ENCODE measurements at places on chromosomes 4 and X. TPM values are rescaled to one million over a fixed set of nuclear protein-coding genes. Genes with fewer than 3 reads are reported as not detected.

DNA sequence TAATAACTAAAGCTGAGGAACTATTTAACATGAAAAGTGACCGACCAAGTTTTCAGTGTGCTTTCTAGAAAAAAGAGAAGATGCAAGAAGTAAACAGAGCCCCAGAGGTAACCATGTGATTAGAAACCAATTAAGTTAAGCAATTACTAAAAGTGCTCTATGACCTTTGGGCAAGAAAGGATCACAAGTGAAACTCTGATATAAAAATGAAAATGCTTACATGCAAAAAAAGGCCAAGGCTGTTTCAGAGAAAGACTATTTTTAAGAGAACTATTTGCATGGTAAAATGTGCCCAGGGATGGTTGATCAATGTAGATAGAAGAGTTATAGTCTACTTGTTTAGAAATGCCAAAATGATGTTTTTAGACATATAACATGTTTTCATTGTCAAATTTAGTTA is 22.0 kb downstream of the KLHL15 start:
- H3K36me3 ChIP-seq, result no peaks in the 10 kb centered on the region
- no peak for DNase-seq
- no peaks in the 10 kb centered on the region for H3K4me1 ChIP-seq
- H3K27me3 ChIP-seq, result no peaks in the 10 kb centered on the region
- no peak overlapping the region for H3K27ac ChIP-seq

DNA sequence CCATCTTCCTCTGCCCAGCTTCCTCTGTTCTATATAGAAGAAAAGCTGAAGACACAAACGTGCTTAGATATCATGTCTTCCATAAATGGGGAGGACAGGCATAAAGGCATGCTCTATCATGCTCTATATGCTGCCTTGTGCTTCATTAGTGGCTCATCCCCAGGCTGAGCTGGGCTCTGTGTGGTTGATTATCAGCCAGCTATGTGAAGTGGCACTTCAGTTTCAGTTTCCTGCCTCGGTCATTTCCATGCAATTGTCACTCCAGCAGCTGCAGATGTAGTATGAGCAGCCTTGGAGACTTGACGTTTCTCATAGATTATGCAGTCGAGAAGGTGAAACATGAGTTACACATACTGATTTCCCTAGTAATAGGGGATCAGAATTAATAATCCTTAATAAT is 106.2 kb downstream of the SYTL5 start:
- H3K27ac ChIP-seq, result no peak overlapping the region
- H3K4me3 ChIP-seq, result no peak overlapping the region
- no peaks in the 10 kb centered on the region for H3K4me1 ChIP-seq
- DNase-seq, result no peak

- peaks cover 8% of the 10 kb centered on the region for H3K4me1 ChIP-seq
- peak overlapping the region; percentile 80 for H3K4me3 ChIP-seq
- peak overlapping the region; percentile 93 for H3K27ac ChIP-seq
Observed at GRCh38 chr4:148444296-148445070, 2.3 kb upstream of the NR3C2 start.

GRCh38 chrX:119503484-119503861 is 35.2 kb downstream of the SLC25A5 start:
- no peaks in the 10 kb centered on the region for H3K27me3 ChIP-seq
- no peak overlapping the region for H3K4me3 ChIP-seq
- peak; percentile 47 for DNase-seq
- H3K36me3 ChIP-seq, result no peaks in the 10 kb centered on the region

DNA sequence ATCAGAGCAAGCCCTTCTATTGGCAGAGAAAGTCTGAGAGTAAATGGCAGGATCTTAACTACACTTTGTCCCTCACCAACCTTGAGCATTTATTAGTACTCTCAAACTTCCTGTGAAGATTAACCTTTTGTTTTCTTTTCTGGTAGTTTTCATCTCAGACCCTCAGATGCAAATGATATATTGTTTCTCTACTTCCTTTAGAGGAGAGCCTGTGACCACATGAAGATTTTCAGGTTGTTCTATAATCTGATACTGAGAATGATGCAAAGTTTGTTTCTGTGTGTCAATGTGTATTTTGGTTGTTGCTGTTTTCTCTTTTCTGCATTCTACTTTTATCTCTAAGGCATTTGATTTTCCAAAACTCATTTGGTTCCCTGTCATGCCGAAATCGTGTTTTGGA is 165.8 kb upstream of the CYSLTR1 start:
- H3K27me3 ChIP-seq, result no peaks in the 10 kb centered on the region
- no peaks in the 10 kb centered on the region for H3K36me3 ChIP-seq
- no peaks in the 10 kb centered on the region for H3K4me1 ChIP-seq
- no peak for DNase-seq

RTL3 gene
- not detected for total RNA-seq

DNA sequence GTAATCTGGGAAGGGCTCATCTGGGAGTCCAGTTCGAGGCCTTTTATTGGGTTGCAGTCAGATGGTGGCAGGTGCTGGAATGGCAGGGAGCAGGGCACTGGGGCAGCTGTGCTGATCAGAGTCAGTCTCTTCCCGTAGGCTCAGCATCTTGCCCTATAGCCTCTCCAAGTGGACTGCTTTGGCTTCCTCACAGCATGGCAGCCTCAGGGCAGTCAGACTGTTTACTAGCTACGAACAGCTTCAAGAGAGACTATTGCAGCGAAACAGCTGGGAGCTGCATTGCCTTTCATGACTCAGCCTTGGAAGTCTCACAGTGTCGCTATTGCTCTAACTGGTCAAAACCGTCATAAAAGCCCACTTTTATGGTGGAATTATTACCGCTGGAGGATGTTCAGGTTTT is 26.8 kb upstream of the DUSP21 start:
- H3K36me3 ChIP-seq, result no peaks in the 10 kb centered on the region
- no peaks in the 10 kb centered on the region for H3K4me1 ChIP-seq
- no peaks in the 10 kb centered on the region for H3K27me3 ChIP-seq
- H3K27ac ChIP-seq, result no peak overlapping the region

DNA sequence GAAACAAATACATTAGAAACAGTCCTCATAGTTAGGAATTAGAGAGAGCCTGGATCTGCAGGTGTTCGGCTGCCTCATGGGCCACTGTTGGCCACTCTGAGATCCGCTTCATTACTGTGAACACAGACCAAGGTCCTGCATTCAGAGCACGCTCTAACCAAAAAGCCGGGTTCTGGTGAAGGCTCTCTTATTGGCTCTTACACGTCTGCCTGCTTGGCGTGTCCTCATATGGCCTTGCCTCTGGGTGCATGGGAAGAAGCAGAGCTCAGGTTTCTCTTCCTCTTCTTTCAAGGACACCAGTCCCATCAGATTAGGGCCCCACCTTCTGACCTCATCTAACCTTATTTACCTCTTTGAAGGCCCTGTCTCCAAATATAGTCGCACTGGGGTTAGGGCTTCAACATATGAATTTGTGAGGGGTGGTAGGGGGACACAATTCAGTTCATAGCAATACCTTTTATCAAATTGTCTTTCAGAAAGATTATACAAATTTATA is 37.1 kb upstream of the ELF2 start:
- H3K27me3 ChIP-seq, result no peaks in the 10 kb centered on the region
- no peak overlapping the region for H3K27ac ChIP-seq
- H3K36me3 ChIP-seq, result no peaks in the 10 kb centered on the region
- no peak overlapping the region for H3K4me3 ChIP-seq
- H3K4me1 ChIP-seq, result peaks cover 3% of the 10 kb centered on the region
- peak; percentile 46 for DNase-seq

- H3K4me3 ChIP-seq, result no peak overlapping the region
- no peak overlapping the region for H3K27ac ChIP-seq
- H3K27me3 ChIP-seq, result no peaks in the 10 kb centered on the region
- H3K36me3 ChIP-seq, result no peaks in the 10 kb centered on the region
- no peak for DNase-seq
- no peaks in the 10 kb centered on the region for H3K4me1 ChIP-seq
Observed at GRCh38 chr4:86720508-86721068, 126.5 kb downstream of the PTPN13 start.

DNA sequence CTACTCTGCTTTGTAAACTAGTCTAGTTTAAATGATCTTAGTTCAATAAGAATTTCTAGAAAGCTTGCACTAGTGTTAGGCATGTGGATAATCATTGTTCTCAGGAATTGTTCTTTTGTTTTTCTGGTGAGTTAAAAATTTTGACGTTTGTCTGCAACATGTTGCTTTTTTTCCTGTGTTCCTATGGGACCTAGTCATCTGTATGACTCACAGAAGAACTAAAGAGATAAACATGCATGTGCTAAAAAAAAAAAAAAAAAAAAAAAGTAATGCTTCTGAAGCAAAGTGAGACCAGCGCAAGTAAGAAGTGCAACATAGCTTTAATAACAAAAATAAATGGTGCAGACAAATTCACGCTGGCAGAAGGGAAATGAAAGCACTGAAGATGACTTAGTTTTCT is 471.2 kb downstream of the IQCM start:
- no peaks in the 10 kb centered on the region for H3K36me3 ChIP-seq
- no peaks in the 10 kb centered on the region for H3K27me3 ChIP-seq
- no peak overlapping the region for H3K4me3 ChIP-seq
- no peak overlapping the region for H3K27ac ChIP-seq
- no peaks in the 10 kb centered on the region for H3K4me1 ChIP-seq

DNA sequence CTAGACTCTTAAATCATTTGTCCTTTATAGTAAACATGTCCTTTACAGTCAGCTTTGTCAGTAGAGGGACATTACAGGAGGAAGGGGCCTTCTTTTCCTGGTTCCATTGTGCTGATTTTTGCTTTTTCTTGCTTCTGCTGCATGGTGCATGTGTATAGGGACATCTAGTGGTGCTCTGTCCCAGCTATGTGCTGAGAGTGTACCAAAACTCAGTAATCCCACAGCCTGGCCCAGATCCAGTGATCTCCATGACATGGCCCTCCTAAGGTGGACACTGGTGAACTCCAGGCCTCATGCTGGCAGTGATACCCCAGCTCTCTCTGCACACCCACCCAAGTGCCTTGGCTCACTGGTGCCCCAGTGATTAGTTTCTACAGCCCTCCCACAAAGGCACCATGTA is 45.2 kb downstream of the MAGEB17 start:
- no peaks in the 10 kb centered on the region for H3K27me3 ChIP-seq
- H3K27ac ChIP-seq, result no peak overlapping the region
- no peak overlapping the region for H3K4me3 ChIP-seq
- H3K36me3 ChIP-seq, result no peaks in the 10 kb centered on the region
- no peaks in the 10 kb centered on the region for H3K4me1 ChIP-seq

GYG2 gene
- total RNA-seq, result 6.8 TPM

DNA sequence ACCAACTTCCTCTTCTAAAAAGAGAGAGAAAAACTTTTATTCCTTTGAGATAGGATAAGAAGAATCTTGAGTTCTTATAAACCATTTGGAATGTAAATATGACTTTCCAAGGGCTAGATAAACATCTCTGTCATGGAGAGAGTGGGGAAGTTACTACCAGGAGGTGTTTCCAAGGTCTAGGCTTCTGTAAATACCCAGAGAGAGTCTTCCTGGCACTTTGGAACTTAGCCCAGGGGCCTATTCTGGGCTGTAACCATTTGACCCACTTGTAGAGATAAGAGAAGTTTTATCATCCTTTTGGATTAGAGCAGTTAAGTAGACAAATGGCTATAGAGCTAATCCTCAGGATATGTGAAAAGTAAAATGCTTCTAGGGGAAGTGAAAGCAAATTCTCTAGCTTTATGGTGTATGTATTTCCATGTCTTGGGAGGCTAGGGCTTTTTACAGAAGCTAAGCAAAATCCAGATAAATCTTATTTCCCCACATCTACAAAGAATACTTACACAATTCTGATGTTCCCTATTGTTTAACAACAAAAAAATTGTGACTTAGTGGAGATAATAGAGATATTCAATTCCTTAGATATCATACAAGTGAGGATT is 51.1 kb downstream of the MCUB start:
- H3K4me1 ChIP-seq, result no peaks in the 10 kb centered on the region
- H3K27me3 ChIP-seq, result no peaks in the 10 kb centered on the region
- no peak for DNase-seq
- H3K27ac ChIP-seq, result no peak overlapping the region
- H3K36me3 ChIP-seq, result no peaks in the 10 kb centered on the region

FAM149A gene
- total RNA-seq, result 17.8 TPM

ARHGAP36 gene
- total RNA-seq, result not detected

DNA sequence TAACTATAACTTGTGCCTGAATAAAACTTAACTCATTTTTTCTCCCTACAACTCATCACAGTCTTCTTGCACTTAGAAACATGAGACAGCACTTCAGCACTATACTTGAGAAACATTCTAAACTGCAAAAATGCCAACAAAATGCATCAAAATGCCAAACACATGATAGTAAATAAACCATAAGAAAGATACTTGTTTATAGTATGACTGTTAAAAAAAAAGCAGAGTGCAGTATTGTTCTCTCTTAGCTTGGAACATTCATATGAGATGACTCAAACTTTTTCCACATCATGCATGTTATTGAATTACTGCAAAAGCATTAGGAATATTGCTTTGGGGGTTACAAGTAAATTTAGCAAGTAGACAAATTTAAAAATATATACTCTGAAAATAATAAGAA is 135.7 kb upstream of the ANXA10 start:
- H3K27me3 ChIP-seq, result no peaks in the 10 kb centered on the region
- no peak for DNase-seq
- no peak overlapping the region for H3K27ac ChIP-seq
- no peak overlapping the region for H3K4me3 ChIP-seq

CASP6 gene
- 41.8 TPM for total RNA-seq

All from transverse colon (tissue), 4 donors.